NCI-H510A (cell line): ENCODE measurements at places on chromosomes 2 and 18.

- DNase-seq = no peak
Measured at GRCh38 chr2:136093583-136093982, 24.4 kb downstream of the CXCR4 start.

DNA sequence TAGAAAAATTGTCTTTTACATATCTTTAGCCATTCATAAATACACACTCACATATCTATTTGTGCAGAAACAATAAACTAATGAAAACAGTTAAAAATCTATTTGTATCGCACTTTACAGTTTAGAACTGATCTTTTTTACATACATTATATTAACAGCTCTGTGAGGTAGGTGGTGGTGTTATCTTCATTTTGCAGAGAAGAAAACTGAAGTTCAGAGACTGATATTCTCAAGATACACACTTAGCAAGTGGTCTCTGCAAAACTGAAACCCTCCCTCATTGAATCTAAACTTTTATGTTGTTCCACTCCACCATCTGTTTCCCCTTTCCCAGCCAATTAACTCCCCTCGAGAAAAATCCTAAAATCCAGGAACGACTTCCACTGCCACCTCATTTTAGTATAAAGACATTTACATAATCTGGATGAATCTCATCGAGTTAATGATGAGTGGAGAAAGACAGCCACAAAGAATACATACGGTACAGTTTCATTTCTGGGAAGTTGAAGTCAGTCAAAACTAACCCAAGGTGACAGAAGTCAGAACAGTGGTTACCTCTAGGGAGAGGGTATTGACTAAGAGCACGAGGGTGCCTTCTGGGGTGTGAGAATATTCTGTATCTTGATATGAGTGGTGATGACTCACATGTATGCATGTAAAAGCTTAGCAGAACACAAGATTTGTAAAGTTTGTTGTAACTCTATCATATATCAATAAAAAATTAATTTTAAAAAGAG lies 524.2 kb upstream of the TCF4 start:
- no peak for DNase-seq

GRCh38 chr2:85421260-85422071 lies 3.0 kb downstream of the SH2D6 start:
- no peak for DNase-seq

DNA sequence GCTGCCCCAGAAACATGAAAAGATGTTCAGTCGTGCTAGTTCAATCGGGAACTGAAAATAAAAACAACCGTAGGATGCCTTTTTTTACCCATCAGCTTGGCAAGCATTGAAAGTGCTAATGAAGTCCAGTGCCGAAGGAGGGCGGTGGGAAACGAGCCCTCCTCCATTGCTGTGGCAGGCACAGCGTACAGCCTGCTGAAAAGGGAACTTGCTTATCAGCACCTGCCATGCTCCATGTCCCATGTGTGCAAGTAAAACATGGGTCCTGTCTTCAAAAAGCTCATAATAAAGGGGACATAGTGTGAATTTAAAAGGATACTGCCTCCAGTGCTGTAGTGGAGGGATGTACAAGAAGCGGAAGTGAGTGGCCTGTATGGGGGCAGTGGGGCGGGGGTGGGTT lies 82.4 kb downstream of the ARMC9 start:
- no peak for DNase-seq

DNA sequence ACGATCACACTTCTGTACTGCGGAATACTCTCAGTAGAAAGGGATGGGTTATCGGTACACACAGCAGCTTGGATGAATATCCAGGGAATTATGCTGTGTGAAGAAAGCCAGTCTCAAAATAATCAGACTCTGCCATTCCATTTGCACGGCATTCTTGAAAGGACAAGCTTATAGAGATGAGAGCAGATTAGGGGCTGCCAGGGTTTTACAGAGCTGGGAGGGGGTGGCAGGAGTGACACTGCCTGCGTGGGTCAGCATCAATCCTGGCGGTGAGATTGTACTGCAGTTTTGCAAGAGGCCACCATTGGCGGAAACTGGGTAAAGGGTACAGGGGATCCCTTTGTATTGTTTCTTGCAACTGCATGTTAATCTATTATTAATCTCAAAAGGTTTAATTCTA lies 16.6 kb downstream of the KCNG2 start:
- no peak for DNase-seq

DNA sequence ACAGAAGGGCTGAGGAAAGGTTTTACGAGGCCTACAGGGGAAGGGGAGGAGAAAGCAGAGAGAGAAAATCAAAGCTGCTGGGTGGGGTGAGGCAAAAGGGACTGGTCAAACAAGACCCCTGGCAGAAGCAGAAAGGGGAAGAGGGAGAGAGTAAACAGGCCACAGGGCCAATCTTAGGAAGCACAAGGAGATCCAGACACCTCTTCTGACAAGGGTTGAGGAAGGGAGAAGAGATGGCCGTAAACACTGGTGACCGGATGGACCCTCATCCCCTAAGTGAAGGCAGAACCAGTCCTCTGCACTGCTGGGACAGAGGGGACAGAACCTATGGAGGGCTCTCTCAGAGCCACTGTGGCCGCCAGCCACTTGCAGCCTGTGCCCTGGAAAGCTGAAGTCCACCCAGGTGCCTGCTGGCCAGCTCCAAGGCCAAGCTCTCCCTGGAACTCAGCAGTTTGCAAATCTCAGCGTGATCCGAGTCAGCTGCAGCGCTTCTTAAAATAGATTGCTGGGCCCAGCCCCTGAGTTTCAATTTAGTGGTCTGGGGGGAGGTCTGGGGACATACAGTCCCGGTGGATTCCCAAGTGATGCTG lies 108.8 kb downstream of the TMEM163 start:
- DNase-seq = no peak

DNA sequence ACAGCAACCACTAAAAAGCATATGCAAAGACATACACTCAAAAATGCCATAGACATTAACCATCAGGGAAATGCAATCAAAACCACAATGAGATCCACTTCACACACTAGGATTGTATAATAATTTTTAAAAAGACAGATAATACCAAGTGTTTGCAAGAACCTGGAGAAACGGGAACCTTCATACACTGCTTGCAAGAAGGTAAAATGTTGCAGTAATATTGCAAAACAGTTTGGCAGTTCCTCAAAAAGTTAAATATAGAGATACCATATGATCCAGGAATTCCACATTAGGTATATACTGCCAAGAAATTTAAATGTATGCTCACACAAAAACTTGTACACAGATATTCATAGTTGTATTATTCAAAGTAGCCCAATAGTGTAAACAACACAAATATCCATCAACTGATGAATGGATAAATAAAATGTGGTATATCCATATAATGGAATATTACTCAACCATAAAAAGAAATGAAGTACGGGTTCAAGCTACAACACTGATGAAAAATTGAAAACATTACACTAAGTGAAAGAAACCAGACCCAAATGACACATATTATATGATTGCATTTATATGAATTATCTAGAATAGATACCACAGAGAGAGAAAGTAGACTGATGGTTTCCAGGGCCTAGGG lies 14.7 kb upstream of the CHMP3 start:
- DNase-seq = no peak

DNA sequence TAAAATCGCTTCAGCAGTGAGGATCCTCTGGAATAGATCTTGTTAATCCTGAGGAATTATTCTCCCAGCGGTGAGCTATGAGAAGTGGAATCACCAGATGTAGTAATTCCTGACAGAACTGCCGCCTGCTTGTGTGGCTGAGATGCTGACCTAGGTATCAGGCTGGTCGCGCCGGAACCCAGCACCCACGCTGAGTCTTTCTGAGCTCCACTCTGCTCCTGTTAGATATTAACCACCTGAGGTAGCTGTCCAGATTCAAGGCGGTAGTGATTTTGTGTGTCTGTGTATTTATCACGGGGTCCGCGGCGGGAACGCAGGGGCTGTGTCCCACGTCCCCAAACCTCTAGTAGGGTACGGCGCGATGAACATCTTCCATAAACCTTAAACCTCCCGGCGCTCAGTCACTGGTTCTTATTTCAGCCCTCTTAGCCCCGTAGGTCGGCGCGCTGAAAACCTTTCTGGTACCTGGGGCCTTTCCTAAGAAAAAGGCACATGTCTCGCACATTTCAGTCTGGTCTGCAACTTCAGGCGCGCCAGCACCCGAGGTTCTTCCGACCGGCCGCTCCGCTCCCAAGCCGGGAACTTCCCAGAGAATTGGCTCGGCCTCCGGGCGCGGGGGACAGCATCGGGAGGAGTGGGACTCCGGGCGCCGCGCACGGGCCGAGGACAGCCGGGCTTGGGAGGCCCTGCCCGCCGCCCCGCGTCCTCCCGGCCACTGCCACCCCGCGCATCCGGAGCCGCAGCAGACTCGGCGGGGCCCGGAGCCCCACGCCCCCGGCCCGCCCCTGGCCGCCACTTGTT lies 542 bp upstream of the CNNM3 start:
- DNase-seq = no peak

- no peak for DNase-seq
Measured at GRCh38 chr2:135149251-135149650, 97.2 kb downstream of the RAB3GAP1 start.

GRCh38 chr18:49976795-49977560 lies 163.6 kb upstream of the ACAA2 start:
- no peak for DNase-seq

DNA sequence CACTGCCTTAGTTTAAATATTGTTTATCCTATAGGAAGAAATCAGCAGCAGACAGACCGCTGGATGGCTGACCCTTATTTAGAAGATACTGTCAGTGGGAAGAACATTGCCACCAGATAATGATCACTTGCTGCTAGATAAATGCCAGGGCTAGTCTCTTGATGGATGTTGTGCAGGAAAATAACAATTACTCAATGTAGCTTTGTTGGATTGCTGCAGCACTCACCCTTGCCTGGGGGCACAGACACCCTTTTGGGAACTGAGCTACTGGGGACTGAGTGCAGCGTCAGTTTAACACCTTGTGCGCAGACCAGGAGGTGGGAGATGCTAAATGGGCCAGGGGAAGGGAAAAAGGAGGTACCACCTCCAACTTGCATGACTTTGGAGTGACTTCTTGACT lies 64.2 kb upstream of the CAPN13 start:
- no peak for DNase-seq

DNA sequence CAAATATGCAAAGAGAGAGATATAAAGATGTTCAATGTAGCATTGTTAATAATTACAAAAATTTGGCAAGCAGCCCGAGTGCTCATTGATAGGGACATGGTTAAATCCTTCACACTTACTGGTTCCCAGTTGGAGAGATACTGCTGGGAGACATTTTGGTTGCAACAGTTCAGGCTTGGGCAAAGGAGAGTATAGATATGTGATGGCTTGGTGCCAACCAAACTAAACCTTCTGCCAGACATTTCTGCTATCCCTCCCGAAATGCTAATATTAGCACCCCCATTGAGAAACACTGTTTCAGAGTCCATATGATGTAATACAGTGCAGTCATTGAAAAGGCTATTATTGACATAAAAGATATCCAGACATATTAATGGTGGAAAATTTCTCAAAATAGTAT lies 11.5 kb downstream of the GEN1 start:
- no peak for DNase-seq

GRCh38 chr2:116680256-116680936 lies 1134.1 kb upstream of the DDX18 start:
- no peak for DNase-seq

DNA sequence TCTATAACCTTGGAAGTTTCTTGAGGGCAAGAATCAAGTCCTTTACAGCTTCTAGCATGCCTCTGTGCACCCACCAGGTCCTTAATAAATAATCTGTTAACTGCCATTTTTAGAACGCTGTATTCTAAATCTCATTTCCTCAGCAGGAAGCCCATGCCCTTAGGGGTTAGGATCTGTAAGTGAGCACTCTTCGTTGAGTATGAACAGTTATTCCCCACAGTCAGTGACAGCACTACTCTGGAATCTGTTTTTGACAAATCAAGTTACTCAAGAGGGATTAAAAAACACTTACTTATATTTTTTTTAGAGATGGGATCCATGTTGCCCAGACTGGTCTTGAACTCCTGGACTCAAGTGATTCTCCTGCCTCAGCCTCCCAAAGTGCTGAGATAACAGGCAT lies 14.6 kb downstream of the PAIP2B start:
- no peak for DNase-seq

DNA sequence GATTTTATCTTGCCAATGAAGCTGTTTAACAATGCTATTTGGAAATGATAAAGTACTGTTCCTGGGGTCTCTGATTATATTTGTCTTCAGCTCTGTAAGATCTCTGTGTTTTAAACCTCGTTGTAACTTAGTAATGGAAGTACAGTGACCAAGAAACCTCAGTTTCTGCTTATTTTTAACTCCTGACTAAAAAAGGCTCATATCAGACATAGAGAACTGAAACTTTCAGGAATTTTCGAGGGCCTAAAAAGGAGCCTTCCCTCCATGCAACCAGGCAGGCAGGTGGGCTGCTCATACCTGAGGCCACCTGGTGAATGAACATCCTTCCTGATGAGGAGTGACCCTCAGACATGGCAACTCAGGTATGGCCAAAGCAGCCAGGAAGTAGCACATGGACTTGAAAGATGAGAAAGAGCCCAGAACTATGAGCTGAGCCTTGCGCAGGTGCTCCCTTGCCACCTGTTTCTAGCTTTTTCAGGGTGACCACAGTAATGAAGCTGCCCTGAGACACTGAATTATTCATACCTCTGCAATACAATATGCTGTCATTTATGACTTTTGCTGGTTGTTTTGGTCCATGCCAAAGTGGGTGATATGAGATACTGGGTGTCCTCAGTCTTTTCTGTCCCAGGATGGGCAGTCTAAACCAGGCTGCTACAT lies 23.9 kb downstream of the MYO3B start:
- DNase-seq = no peak

DNA sequence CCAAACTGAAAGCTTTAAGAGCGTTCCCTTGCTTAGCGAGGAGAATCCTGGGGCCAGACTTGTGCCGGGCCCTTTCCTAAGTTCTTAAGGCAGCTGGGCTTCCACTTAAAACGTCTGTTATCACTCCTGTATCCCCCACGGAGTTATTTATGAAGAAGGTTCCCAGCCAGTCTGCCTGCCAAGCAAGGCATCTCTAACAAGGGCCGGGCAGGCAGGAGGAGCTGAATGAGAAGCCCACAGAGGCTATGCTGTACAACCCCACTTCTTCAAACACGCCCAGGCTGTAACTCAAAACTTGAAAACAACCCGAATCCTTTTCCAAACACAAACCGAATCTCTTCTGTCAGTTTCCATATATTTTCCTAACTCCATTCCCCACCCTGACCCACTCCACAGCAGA lies 39.0 kb upstream of the ZFP36L2 start:
- DNase-seq = no peak

- no peak for DNase-seq
Measured at GRCh38 chr18:23189768-23190661, 54.7 kb downstream of the CABLES1 start.

GRCh38 chr2:54880428-54880827 lies 157.0 kb downstream of the EML6 start:
- DNase-seq = no peak

DNA sequence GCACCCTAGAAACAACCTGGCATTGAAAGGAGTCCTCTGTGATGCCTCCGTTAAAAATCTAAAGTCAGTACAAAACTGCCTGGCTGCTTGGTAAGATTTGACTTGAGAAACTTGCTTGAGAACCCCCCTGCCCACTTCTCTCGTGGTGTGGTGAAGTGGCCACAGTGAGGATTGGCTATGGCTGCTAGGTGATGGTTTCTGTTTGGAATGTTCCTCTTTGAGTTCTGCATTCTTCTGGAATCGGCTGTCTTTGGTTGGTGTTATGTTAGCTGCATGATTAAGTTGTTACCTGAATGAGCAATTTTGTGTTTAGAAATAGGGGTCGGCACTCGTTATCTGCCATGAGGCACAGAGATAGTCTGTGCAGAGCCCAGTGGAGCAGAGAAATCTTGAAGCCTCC lies 21.7 kb upstream of the SAG start:
- no peak for DNase-seq
